ENCODE measurements at places on chromosomes 7 and 10. TPM values are rescaled to one million over a fixed set of nuclear protein-coding genes. Genes with fewer than 3 reads are reported as not detected.

DRGX gene
- total RNA-seq = not detected

CALCR gene
- not detected for total RNA-seq

MICALL2 gene
- 12.5 TPM for total RNA-seq

C7orf33 gene
- total RNA-seq = not detected

TYSND1 gene
- total RNA-seq = 8.4 TPM

LRIT1 gene
- total RNA-seq = not detected

GIMAP4 gene
- total RNA-seq = 0.28 TPM

MARVELD1 gene
- 15.5 TPM for total RNA-seq

CH25H gene
- 0.55 TPM for total RNA-seq

THSD7A gene
- total RNA-seq = 0.55 TPM

CTAGE15 gene
- total RNA-seq = 0.14 TPM

TMEM270 gene
- total RNA-seq = not detected

FAM241B gene
- total RNA-seq = not detected

GNG11 gene
- 40.3 TPM for total RNA-seq

SNX10 gene
- 0.37 TPM for total RNA-seq

NUTM2A gene
- 0.28 TPM for total RNA-seq

GRID2IP gene
- total RNA-seq = not detected

PYROXD2 gene
- total RNA-seq = 14.5 TPM

HEPACAM2 gene
- total RNA-seq = under 0.01 TPM

TFEC gene
- total RNA-seq = under 0.01 TPM
